Bronchial smooth muscle cell (primary cell): ENCODE measurements at places on chromosomes 16 and 17. TPM values are rescaled to one million over a fixed set of nuclear protein-coding genes. Genes with fewer than 3 reads are reported as not detected.

SPECC1 gene
- 0.43 and 1.9 TPM in 2 replicates for total RNA-seq

CFAP97D1 gene
- not detected in 2 replicates for total RNA-seq

TIMP2 gene
- total RNA-seq, result 76.0 and 124 TPM in 2 replicates

ZDHHC1 gene
- total RNA-seq, result 5.3 and 5.7 TPM in 2 replicates

CEP112 gene
- total RNA-seq, result 4.3 and 5.2 TPM in 2 replicates

GOSR2 gene
- total RNA-seq, result 37.2 and 39.2 TPM in 2 replicates

RNF112 gene
- 0.34 and 1.4 TPM in 2 replicates for total RNA-seq

TEDC2 gene
- 0.34 and 1.1 TPM in 2 replicates for total RNA-seq

SPEM3 gene
- total RNA-seq, result not detected in 2 replicates

ESRP2 gene
- 0.09 and 0.16 TPM in 2 replicates for total RNA-seq

MMP15 gene
- total RNA-seq, result 1.2 and 1.3 TPM in 2 replicates

KCNH4 gene
- total RNA-seq, result not detected in 2 replicates

MYH2 gene
- total RNA-seq, result not detected in 2 replicates

HBA2 gene
- total RNA-seq, result not detected in 2 replicates

GAS2L2 gene
- not detected in 2 replicates for total RNA-seq

AXIN2 gene
- 3.3 and 4.2 TPM in 2 replicates for total RNA-seq

KRT25 gene
- not detected in 2 replicates for total RNA-seq

RSL1D1 gene
- 37.2 and 41.5 TPM in 2 replicates for total RNA-seq

C17orf113 gene
- 0.32 and 0.34 TPM in 2 replicates for total RNA-seq

SOX8 gene
- 0.16 and 0.17 TPM in 2 replicates for total RNA-seq

TMEM256 gene
- total RNA-seq, result 70.3 and 140 TPM in 2 replicates

KCNJ2 gene
- total RNA-seq, result 26.5 and 52.5 TPM in 2 replicates

KRT12 gene
- total RNA-seq, result not detected in 2 replicates

RASD1 gene
- total RNA-seq, result 0.43 and 0.79 TPM in 2 replicates

TOB1 gene
- total RNA-seq, result 17.0 and 18.7 TPM in 2 replicates

RCVRN gene
- not detected in 2 replicates for total RNA-seq

OTOA gene
- total RNA-seq, result under 0.01 and 0.09 TPM in 2 replicates

BCO1 gene
- under 0.01 TPM in 1 of 2 replicates, not detected in the other for total RNA-seq

AIPL1 gene
- total RNA-seq, result not detected in 2 replicates

DBF4B gene
- 2.0 and 2.7 TPM in 2 replicates for total RNA-seq

SMIM5 gene
- not detected in 2 replicates for total RNA-seq

VPS25 gene
- 46.5 and 50.2 TPM in 2 replicates for total RNA-seq

CLCN7 gene
- 58.9 and 65.9 TPM in 2 replicates for total RNA-seq

ARL17A gene
- 1.3 and 3.6 TPM in 2 replicates for total RNA-seq

NOG gene
- under 0.01 TPM in 1 of 2 replicates, not detected in the other for total RNA-seq

PABPN1L gene
- not detected in 2 replicates for total RNA-seq

KRTAP17-1 gene
- not detected in 2 replicates for total RNA-seq

KRTAP4-4 gene
- total RNA-seq, result not detected in 2 replicates
